ENCODE measurements at places on chromosomes 7 and 10. TPM values are rescaled to one million over a fixed set of nuclear protein-coding genes. Genes with fewer than 3 reads are reported as not detected.

Gene IGF2BP3
- 42.3 TPM for total RNA-seq

Gene CYP2E1
- total RNA-seq = 0.69 TPM

Gene TMEM130
- total RNA-seq = not detected

Gene PSD
- 0.73 TPM for total RNA-seq

Gene CLIP2
- 48.7 TPM for total RNA-seq

Gene MYOF
- total RNA-seq = 32.6 TPM

Gene ITGB8
- 340 TPM for total RNA-seq

Gene KIFBP
- 56.1 TPM for total RNA-seq

Gene HMX3
- total RNA-seq = not detected

Gene FXYD4
- total RNA-seq = not detected

Gene XRCC2
- 2.4 TPM for total RNA-seq

Gene SHH
- total RNA-seq = not detected

Gene INHBA
- not detected for total RNA-seq

Gene HHEX
- total RNA-seq = 6.5 TPM

Gene GALNT17
- not detected for total RNA-seq

Gene RTKN2
- total RNA-seq = 4.8 TPM

Gene MMD2
- total RNA-seq = not detected

Gene FGFR2
- not detected for total RNA-seq

Gene SAMD9
- total RNA-seq = 74.0 TPM

Gene GLCCI1
- total RNA-seq = 4.1 TPM

Gene NUDT13
- total RNA-seq = 2.5 TPM

Gene NCF1
- total RNA-seq = not detected

Gene A1CF
- not detected for total RNA-seq

Gene SPDYE9
- total RNA-seq = not detected

Gene ARID5B
- 43.0 TPM for total RNA-seq

Gene NPY
- not detected for total RNA-seq
